Stimulated activated CD4-positive, alpha-beta T cell treated with anti-CD3 and anti-CD28 coated beads, Interleukin-12 subunit alpha, Interleukin-12 subunit beta, amount 100 ng/mL, for 4 hours (primary cell): ENCODE measurements at places on chromosomes 2 and 18.

DNA sequence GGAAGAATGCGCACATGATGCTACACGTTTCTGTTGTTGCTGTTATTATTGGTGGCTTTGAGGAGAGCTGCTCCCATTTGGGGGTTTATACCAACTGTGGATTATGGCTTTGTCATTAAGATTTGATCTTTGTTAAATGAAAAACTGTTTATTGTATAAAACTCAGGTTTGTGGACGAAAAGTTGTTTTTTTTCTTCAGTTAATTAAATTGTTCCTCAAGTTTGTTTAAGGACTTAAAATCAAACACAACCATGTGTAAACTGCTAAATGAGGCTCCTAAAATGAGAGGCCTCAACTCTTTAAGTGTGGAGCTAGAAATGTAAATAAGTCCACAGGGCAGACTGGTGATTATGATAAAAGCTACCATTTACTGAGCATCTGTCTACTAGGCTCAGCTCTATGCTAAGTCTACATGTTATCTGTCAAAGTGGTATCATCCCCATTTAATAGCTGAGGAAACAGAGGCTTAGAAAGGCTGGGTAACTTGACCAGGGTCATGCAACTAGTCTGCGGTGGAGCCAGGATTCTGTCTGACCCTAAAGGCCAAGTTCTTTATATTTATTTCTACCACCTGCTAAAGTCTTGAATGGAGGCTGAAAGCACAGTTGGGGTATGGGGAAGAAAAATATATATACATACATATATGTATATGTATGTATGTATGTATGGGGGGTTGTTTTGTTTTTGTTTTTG is 4.1 kb downstream of the MYCN start:
- no peak for DNase-seq

GRCh38 chr2:237218756-237219155 is 133.1 kb downstream of the COPS8 start:
- no peak for DNase-seq

- no peak for DNase-seq
Observed at GRCh38 chr2:41879235-41879916, 168.4 kb upstream of the PKDCC start.

GRCh38 chr2:222677981-222678380 is 6.5 kb downstream of the MOGAT1 start:
- no peak for DNase-seq

- no peak for DNase-seq
Observed at GRCh38 chr2:134212746-134213145, 41.1 kb upstream of the MGAT5 start.

GRCh38 chr2:129061069-129061768 is 742.6 kb upstream of the HS6ST1 start:
- no peak for DNase-seq

DNA sequence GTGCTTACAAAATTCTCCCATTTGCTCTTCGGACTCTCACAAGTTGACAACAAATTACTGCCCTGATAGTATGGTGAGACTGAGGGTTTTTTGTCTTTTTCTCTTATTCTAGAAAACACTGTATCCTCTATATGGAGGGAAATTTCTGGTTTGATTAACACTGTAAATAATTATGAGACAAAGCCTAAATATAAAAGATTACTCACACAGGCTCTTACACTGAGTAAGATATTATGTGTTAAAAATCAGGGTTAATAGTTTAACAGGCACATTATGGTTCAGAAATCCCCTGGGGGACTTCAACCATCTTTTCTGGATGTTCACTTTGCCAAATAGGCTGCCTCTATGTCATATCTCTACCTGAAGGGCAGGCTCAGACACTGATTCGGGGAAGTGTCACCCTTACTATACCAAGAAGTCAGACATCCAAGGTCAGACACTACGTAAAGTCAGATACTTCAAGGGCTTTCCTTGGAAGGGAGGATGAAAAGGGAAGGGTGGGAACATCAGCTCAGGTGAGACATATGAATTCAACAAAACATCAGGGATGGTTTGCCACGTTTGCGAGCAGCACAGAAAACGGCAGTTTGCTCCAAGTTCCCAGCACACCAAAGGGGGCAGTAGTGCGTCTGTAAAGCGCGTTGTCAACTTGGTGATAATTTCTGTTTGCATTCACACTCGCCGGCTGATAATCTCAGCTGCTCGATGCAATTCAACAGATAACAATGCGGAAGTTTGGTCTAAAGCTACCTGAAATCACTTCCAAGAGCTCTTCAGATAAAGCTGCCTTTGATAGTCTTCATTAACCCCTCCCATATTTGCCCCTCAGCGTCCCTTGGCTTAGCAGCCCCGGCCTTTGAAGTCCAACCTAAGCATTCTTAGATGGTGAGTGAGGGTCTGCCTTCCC is 972 bp upstream of the RASGRP3 start:
- peak; percentile 67 for DNase-seq

DNA sequence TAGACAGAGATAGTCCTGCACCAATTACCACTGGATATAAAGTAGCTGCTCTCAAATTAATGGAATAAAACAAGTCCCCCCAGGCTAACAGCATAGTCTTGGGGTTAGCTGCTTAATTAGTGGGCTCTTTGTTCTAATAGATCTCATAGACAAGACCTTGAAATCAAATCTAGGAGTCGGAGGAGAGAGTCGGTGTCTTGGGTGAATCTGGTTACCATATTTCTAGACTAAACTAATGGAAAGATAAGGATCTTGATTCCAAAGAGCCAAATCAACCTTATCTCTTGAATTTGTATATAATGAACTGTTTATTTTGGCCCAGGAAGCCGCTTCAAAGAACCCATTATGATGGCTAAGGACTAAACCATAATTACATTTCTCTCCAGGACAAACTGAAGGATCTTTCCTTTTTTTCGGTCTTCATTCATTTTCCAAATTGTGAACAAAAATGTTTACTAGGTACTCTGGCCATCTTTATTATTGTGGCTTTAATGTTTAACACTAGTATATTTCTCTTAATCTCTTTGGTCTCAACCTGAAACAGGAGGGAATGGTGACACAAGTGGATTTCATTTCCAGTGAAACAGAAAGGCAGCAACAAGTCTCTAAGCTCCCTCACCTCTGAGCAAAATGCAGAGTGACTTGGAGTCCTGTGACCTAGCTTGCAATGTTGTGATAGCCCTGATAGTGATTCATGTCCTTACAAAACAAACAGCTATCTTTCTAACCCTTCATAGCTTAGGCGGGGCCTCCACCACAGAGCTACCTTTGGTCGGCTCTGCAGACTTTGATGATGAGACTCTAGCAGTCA is 137.9 kb upstream of the PARD3B start:
- DNase-seq = no peak

GRCh38 chr18:13306583-13306982 is 88.0 kb downstream of the LDLRAD4 start:
- no peak for DNase-seq

DNA sequence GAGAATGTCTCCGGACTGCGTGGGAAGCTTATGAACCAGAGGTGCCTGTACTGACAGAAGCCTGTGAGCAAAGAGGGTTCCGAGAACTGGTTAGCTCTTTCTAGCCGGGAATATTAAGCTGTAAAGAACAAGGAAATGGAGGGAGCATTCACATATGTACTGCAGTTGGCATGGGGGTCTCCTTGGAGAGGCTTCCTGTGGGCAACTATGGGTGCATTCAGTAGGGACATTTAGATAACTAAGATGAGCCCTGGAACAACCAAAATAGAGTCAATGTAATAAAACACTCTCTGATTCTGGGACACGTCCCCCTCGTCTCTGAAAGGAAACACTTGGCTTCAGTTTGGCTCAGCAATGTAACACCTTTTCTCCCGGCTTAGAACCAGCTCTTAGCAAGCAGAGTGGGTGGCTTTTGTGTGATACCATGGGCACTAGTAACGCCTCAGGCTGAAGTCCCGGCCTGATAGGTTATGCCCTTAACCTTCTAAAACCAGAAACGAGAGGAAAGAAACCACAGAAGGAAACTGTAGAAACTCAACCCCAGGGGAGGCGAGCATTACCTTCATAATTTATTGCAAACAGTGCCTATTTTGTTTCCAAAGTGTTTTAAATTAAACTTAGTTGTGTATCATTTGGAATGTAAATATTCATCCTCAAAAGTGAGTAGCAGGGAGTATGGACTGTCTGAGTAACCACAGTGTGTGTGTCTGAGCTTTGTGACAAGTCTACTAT is 48.8 kb upstream of the LPIN2 start:
- DNase-seq = peak; percentile 25

DNA sequence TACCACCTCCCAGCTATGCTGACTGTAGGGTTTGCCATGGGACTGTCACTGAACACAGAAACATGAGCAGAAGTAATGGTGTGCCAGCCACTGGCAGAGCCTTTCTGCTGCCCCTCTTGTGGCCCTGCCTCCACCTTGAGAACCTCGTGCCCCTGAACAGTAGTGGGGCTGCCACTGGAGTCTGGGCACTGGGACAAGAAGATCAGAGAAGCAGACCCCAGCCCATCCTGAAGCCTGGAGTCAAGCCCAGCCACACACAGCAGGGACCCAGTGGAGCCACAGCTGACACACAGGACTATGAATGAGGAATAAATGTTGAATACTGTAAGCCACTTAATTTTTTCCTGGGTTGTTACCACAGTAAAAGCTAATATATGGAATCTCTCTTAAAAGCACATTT is 159.6 kb downstream of the NCKAP5 start:
- no peak for DNase-seq

DNA sequence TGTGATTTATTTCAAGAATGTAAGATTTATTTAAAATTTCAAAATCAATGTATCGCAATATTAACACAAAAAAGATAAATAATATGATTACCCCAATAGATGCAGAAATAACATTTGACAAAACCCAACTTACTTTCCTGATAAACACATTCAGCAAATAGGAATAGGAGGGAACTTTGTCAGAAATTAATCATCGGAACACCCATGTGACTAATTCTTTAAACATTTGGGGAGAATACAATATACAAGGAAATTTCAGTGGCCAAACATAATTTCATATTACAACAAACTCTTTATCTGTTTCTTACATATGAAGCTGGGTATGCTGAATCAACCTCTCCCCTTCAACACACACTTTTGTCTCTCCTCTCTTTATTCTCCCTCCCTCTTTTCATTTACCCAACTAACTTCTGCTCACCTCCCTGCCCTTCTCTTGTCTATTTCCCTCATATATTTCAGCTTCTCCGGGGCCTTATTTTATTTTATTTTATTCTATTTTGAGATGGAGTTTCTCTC is 309.6 kb upstream of the CNTNAP5 start:
- DNase-seq = no peak

- DNase-seq = no peak
Observed at GRCh38 chr2:2253172-2254016, 77.7 kb downstream of the MYT1L start.

DNA sequence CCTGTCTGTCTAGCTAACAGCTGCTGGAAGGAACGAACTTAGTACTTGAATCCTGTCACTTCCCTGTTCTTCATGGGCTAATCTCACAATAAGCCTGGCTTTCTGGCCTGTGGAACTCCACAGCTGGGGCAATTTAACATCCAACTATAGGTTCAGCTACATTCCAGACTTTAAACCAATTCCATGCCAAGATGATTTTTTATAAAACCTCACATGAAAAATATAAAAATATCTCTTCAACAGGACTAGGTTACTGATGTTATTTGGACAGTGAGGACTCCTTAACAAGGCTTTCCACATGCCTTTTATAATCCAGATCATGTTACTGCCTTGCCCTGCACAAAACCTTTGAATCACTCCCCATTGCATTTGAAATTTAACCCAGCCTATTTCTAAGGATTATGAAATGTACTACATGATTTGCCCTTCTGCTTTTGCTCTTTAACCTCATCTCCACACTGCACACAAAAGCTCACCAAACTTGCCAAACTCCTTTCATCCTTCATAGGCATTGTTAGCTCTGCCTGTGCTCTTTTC is 863.2 kb upstream of the CHAC2 start:
- DNase-seq = no peak

GRCh38 chr18:5298156-5298852 is 2.8 kb upstream of the ZBTB14 start:
- DNase-seq = no peak

DNA sequence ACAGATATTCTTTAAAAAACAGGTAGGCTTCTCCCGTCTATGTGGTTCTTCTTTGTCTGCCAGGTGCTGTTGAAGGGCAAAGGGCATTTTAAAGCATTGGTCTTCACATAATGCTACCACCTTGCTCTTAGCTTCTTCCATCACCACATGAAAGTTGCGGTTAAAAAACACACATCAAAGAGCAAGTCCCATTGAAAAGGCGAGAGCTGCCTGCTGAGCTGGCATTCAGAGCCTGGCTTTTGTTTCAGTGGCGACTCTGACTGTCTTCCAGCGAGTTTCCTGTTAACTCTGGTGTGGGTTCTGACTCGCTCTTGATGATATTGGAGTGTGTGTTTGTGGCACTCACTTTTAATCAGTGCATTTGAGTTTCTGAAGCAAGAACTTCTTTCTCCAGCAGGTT is 624.9 kb upstream of the FANCL start:
- DNase-seq = no peak

GRCh38 chr18:79511271-79511670 is 115.5 kb downstream of the NFATC1 start:
- no peak for DNase-seq

- DNase-seq = no peak
Observed at GRCh38 chr18:47993409-47993808, 63.0 kb upstream of the SMAD2 start.

- no peak for DNase-seq
Observed at GRCh38 chr18:55086906-55087305, 127.6 kb upstream of the CCDC68 start.

- no peak for DNase-seq
Observed at GRCh38 chr2:202158796-202159195, 79.6 kb downstream of the SUMO1 start.

DNA sequence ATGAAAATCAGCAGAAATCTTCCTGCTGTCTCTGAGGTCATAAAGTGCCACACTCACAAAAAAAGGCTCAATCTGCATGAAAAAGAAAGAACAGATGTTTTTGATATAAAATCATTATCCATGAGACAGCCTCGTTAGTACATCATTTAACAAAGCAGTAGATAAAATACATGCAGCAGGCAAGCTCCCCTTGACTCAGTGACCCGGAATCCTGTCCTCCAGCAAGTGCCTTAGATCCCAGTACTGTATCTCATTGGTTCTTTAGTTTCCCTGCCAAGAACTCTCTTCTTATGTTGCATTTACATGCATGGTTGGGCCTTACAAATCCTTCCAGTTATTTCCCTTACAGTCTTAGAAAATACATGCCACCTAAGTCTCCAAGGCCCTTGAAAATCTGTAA is 148.9 kb upstream of the CCDC195 start:
- DNase-seq = no peak

GRCh38 chr2:113370030-113370429 is 67.5 kb upstream of the ZNG1B start:
- DNase-seq = no peak

GRCh38 chr18:60601249-60601648 is 228.7 kb upstream of the MC4R start:
- no peak for DNase-seq

DNA sequence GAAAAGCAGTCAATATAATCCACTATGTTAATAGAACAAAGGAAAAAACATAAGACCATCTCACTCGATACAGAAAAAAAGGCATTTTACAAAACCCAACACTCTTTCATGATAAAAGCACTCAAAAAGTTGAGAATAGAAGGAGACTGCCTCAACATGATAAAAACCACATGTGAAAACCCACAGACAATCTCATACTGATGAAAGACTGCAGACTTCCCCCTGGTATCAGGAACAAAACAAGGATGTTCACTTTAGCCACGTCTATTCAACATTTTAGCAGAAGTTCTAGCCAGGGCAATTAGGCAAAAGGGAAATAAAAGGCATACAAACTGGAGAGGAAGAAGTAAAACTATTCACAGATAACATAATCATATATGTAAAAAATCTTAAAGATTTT is 285.9 kb downstream of the EIPR1 start:
- no peak for DNase-seq

- no peak for DNase-seq
Observed at GRCh38 chr18:37483221-37483971, 82.2 kb downstream of the CELF4 start.

GRCh38 chr2:165443511-165443910 is 26.0 kb upstream of the CSRNP3 start:
- no peak for DNase-seq
